ENCODE measurements at places on chromosomes 2 and 18.

GRCh38 chr2:230944123-230944653, 19.1 kb upstream of the GPR55 start:
- DNase-seq: no peak

GRCh38 chr2:227717687-227718567, at the start of gene SLC19A3:
TSS of gene SLC19A3 (minus strand) at chr2:227718028. CDS start at chr2:227702318, 15,710 bp downstream.
- DNase-seq: no peak

DNA sequence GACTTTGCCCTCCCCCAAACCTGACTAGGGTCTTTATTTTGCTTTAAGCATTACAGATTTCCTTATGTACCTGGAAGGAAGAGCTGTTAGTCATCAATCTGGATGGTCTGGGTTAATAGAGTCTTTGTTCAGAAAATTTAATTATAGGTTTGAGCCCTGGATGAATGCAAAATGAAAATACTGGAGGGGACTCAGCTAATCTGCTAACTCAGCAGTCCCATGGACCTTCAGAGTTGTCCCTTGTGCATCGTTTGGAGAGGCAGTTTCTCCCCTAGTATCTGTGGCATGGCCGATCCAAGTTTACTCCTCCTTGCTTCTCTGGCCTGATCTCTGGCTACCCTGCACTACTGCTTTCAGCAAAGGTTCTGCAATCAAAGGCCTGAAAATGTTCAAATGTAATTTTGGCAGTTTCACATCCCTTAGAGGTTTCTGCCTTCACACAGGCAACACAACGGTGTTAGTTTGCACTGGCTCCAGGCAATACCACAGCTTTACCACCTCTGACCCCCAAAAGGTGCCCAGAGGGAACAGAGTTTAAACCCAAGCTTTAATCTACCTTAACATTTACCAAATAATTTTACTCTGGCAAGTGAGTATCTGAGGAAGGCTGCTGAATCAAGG, 134.3 kb downstream of the THADA start:
- no peak for DNase-seq

DNA sequence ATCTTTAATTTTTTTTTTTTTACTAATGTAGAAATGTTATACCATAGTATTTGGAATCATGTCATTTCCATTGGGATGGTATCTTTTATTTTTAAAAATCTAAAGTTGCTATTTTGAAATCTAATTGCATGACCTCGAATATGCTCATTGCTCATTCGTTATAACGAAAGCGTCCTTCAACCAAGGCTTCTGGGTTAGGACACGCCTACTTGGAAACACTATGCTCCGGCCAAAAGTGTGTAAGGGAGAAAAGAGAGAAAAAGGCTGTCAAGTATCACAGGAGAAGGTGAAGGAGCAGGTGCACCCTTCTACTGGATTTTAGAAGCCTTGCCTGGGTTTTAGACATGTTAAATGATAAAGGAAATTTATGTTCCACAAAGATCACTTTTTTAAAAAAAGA, 465.9 kb upstream of the ID2 start:
- DNase-seq: no peak

GRCh38 chr2:65800998-65801397, 368.6 kb upstream of the SPRED2 start:
- no peak for DNase-seq

DNA sequence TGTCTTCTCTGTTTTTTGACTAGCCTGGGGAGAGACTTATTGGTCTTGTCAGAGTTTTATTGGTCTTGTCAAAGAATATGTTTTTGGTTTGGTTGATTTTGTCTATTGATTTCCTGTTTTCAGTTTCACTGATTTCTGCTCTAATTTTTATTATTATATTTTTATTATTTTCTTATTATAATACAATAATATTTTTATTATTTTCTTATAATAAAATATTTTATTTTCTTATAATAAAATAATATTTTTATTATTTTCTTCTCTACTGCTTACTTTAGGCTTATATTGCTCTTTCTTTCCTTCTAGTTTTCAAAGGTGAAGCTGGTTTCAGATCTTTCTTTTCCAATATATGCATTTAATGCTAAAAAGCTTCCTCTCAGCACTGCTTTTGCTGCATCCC, 62.0 kb downstream of the TRAPPC12 start:
- no peak for DNase-seq

GRCh38 chr2:240432430-240432819, 3.0 kb upstream of the GPC1 start:
- DNase-seq: no peak

DNA sequence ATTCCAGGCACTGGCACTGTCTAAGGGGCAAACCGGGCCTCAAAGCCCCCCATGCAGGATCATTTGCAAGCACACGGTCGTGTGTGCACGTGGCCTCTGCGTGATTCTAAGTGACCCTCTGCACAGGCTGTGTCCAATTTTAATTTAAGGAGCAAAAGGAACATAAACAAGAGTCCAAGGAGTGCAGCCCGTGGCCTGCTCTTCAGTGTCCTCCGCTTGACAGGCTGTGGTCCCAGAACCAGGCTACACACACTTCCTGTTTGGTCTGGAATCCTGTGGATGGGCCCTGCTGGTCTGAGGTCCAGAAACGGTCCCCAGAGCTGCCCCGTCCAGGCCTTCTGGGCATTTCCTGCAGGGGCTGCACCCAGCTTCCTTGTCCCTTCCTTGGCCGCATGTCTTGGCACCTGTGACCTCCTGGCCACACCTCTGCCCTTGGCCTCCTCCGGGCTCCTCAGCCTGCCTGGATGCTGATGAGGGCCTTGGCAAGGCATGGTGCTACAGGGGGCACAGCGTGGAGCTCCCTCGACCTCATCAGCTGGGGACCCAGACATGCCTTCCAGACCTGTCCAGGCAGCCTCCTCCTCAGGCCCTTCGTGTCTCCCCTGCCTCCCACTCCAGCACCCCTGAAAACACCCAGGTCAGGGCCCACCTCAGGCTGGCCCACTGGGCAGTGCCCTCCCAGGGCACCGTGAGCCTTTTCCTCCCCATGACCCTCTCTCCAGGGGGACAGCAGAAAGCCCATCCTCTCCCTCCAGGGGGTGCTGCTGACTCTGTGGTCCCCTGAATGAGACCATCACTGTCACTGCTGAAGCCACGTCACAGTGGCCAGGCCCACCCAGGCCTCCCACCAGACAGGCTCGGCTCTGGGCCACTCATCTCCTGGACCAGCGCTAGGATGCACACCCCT, 136.4 kb upstream of the GPC1 start:
- DNase-seq: no peak

DNA sequence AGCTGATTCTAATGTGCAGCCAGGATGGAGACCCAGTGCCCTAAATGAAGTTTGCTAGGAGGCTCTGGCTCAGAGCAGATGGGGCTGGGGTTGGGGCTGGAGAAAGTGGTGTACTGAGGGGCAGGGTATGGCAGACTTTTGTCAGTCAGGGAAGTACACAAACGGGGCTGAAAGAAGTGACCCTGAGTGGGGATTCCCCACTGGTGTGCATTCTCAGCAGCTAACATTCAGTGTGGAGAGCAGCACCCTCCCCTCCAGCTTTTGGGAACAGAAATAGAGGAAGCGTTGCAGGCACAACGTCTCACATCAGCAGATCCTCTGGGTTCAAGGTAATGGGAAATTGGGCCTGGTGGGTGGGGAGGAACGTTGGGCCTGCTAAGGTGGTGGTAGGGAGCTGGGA, 89.1 kb upstream of the GCFC2 start:
- DNase-seq: no peak

DNA sequence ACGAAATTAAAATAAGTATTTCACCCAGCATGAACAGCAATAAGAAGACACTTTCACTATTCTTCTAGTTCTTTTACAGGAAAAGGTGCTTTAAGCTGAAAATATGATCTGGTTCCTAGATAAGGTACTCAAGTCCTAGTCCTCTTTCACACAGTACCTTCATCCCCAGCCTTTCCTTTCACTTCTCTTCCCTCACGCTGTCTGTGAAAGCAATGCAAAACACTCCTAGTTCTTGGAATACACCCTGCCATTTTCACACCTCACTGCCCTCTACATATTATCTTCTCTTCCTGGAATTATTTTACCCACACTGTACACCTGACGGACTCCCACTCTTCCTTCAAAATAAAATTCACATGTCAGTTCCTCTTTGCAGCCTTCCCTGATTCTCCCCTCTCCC, 82.9 kb downstream of the DNAH7 start:
- DNase-seq: no peak

GRCh38 chr2:42944779-42945415, 152.5 kb upstream of the HAAO start:
- no peak for DNase-seq

- DNase-seq: no peak
Measured at GRCh38 chr18:32742579-32742978, 30.2 kb downstream of the KLHL14 start.

DNA sequence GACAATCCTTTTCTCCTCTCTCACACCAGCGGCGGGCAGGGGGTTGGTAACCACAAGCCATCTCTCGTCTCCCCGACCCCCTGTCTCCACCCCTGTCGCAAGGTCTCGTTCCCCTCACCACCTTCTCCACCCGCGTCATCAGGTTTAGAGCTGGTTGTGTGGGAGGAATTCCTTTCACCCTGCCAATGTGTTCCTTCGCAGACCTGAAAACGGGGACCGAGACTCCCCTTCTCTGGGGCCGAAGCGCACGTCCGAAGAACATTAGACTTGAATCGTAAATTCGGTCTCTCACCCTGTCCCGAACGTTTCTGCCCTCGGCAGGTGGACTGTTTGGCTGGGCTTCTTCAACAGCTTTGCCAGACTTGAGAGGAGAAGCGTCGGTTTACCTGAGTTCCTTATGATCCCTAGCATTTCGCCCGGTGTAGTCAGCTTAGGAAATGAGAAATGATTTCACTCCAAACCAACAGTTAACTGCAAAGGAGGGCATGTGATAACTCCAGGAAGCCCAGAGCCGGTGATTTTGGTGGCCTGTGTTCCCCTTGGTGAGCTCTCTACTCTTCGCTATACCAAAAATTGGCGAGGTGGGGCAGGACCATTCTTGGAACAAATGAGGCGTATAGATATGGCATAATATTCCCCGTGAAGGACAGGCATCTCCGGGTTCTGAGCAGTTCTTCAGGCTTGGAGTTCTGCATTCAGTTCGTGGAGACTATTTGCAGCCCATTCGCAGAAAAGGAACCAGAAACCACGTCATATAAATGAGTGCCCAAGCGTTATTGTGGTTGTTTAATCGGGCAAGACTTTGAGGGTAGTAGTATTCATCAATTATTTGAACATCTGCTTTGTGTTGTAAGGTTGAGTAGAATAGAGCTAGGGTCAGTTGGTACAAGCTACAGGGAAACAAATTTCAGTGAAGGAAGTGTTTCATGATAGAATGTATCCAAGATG, 694 bp downstream of the CFAP36 start:
- peak; percentile 54 for DNase-seq

DNA sequence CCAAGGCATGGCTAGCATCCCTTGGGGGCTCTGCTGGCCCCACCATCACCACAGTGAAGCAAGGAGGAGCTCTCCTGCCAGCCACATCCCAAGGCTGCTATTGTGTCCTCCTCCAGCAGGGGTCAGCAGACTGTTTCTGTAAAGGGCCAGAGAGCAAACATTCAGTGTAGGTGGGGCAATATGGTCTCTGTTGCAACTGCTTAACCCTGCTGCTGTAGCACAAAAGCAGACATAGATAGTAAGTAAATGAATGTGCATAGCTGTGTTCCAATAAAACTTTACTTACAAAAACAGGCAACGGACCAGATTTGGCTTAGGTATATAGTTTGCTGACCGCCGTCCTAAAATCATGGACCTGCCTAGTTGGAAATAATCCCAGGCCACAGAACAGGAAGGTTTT, 36.4 kb upstream of the ZBTB7C start:
- peak; percentile 73 for DNase-seq

Measured in CD4-positive, alpha-beta T cell treated with Interleukin-21 for 1 hour (primary cell).